Osteocyte (in vitro differentiated cells): ENCODE measurements at places on chromosomes 11 and 22.
A peak's percentile ranks its signal among the peaks of the same experiment; 100 is the strongest.

- H3K27ac ChIP-seq: no peak overlapping the region
- H3K36me3 ChIP-seq: no peaks in the 10 kb centered on the region
- no peaks in the 10 kb centered on the region for H3K4me1 ChIP-seq
- peaks cover 3% of the 10 kb centered on the region for H3K27me3 ChIP-seq
These were observed 259.2 kb upstream of the SORL1-AS1 start for GRCh38 chr11:121711939-121712338.

GRCh38 chr22:41912338-41913039 is 2.4 kb downstream of the SHISA8 start:
- H3K4me3 ChIP-seq: no peak overlapping the region
- H3K36me3 ChIP-seq: peaks cover 3% of the 10 kb centered on the region
- no peak overlapping the region for H3K27ac ChIP-seq
- H3K4me1 ChIP-seq: peaks cover 18% of the 10 kb centered on the region
- no peak for DNase-seq
- peaks cover 42% of the 10 kb centered on the region for H3K27me3 ChIP-seq

- H3K27ac ChIP-seq: no peak overlapping the region
- no peaks in the 10 kb centered on the region for H3K36me3 ChIP-seq
- no peaks in the 10 kb centered on the region for H3K27me3 ChIP-seq
- DNase-seq: no peak
- H3K4me1 ChIP-seq: peaks cover 11% of the 10 kb centered on the region
- H3K4me3 ChIP-seq: no peak overlapping the region
These were observed 747.3 kb downstream of the LUZP2 start for GRCh38 chr11:25244126-25244525.

DNA sequence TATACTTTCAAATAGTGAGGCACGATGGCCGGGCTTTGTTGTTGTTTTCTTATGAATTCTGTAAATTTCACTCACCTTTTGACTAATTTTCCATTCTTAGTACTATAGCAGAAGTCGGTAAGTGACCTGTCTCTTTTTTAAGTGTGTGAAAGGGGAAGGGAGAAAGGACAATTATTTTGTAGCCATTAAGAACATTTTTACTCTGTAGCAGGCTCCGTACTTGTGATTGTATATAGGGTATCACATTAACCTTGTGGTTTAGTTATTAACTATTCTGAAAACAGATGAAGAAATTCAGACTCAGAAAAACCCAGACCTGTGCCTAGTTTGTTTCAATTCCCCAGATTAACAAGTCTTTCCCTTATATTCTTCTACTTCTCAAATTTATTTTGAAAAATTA is 78.7 kb downstream of the CASP12 start:
- H3K36me3 ChIP-seq: no peaks in the 10 kb centered on the region
- no peak for DNase-seq
- H3K27me3 ChIP-seq: no peaks in the 10 kb centered on the region
- H3K4me1 ChIP-seq: no peaks in the 10 kb centered on the region

DNA sequence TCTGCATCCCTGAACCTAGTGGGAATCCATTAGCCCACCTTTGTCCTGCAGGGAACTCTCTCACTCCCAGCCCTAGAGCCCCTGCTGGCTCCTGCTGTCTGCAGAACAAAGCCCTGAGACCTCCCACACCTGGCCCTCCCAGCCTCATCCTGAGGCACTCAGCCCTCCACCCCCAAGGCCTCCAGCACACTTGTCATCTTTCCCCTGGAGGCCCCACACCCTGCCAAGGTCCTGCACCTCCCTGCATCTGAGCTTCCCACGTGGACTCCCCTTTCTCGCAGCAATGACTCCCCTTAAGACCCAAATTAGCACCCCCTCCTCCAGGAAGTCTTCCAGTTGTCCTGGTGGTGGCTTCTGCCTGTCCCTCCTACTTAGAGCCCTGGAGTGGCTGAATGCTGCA is 42.3 kb upstream of the LINC01488 start:
- H3K36me3 ChIP-seq: no peaks in the 10 kb centered on the region
- no peak overlapping the region for H3K27ac ChIP-seq
- DNase-seq: no peak
- H3K4me1 ChIP-seq: peaks cover 41% of the 10 kb centered on the region

DNA sequence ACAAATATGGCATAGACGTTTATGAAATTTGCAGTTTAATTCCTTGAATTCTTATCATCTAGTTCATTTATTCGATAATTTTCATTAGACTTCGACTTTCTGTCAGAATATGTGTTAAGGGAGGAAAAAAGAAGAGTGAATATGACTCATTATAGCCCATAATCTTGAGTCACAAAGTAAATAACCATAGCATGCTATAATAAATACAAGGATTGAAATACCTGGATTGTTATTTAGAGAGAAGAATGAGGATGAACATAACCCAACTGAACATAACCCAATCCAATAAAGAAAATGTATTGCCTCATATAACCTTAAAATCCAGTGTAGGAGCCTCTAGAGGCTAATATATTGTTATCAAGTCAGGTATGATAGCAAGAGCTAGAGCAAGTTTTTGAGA is 1858.3 kb upstream of the RAG2 start:
- DNase-seq: no peak
- peaks cover 27% of the 10 kb centered on the region for H3K4me1 ChIP-seq
- no peak overlapping the region for H3K4me3 ChIP-seq
- no peaks in the 10 kb centered on the region for H3K36me3 ChIP-seq
- H3K27ac ChIP-seq: no peak overlapping the region

GRCh38 chr11:96136613-96137298 is 206.2 kb downstream of the MAML2 start:
- DNase-seq: no peak
- H3K27me3 ChIP-seq: no peaks in the 10 kb centered on the region
- H3K4me3 ChIP-seq: peak overlapping the region; percentile 5
- no peaks in the 10 kb centered on the region for H3K36me3 ChIP-seq
- H3K4me1 ChIP-seq: peaks cover 41% of the 10 kb centered on the region

DNA sequence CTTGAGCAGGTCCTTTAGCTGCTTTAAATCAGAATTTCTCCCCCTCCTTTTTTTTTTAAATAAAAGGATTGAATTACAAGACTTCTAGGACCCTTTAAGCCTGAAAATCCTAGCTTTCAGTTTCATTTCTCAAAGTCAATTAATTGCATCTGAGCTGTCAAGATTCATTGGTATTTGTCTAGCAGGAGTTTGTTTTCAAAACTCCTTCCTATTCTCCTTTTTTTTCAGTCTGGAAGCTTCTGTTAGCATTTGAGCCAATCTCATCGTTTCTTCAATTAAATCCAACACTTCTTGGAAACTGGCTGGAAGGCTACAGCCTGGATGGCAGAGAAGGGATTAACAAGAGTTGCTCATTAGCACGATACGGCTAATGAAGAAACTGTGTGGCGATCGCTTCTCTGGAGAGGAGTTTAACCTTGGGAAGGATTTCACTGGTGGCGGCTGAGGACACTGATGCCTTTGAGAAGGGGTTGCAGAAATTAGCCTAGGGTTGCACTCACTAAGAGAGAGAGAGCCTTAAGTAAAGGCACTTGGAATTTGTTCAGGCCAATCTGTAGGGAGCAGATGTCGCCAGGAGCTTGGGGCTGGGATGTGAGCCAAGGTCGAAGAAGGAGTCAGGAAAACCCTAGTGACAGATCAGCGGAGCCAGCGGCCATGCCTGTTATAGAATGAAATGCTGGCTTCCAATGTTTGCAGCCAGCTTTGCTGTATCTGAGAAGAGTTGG is 43.8 kb upstream of the API5 start:
- no peak overlapping the region for H3K4me3 ChIP-seq
- no peaks in the 10 kb centered on the region for H3K4me1 ChIP-seq

- no peak for DNase-seq
- no peak overlapping the region for H3K4me3 ChIP-seq
- peaks cover 12% of the 10 kb centered on the region for H3K27me3 ChIP-seq
- H3K4me1 ChIP-seq: no peaks in the 10 kb centered on the region
These were observed 370.6 kb upstream of the CADM1 start for GRCh38 chr11:115874843-115875242.

DNA sequence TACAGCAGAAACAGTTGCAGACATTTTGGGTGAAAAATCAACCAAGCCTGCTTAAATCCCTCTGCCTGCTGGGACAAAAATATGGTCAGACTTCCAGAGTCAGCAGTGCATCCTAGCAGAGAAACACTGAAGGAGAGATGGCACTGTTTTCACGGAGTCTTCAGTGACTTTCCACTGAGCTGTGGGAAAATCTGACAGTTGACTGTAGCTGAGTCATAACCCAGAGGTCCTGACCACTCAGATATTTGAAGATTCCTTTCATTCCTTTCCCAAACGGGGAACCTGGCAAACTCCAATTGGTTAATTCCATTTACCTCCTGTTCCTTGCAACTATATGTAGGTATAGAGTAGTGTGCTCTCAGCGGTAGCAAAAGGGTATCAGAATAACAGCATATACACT is 20.9 kb upstream of the UPB1 start:
- H3K36me3 ChIP-seq: no peaks in the 10 kb centered on the region
- H3K27ac ChIP-seq: peak overlapping the region; percentile 86
- H3K4me1 ChIP-seq: peaks cover 44% of the 10 kb centered on the region
- no peak overlapping the region for H3K4me3 ChIP-seq

DNA sequence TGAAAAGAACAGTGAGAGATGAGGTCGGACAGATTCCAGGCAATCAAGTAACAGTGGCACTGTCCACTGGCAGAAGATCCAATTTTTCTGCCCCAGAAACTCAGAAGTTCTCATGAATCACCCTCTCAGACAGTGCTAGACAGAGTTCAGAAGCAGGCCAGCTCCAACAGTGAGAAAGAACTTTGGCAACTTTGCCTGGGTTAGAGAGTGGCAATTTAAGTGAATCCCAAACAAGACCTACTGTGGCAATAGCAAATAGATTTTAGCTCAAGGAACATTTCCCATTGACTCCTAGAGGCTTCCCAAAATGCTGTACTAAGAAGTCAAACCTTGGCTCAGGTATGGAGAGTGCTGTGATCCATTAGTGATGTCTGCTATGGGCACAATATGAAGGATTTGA is 12.3 kb downstream of the CD44 start:
- peak overlapping the region; percentile 12 for H3K27ac ChIP-seq
- peaks cover 9% of the 10 kb centered on the region for H3K36me3 ChIP-seq
- H3K27me3 ChIP-seq: no peaks in the 10 kb centered on the region
- peaks cover 63% of the 10 kb centered on the region for H3K4me1 ChIP-seq

DNA sequence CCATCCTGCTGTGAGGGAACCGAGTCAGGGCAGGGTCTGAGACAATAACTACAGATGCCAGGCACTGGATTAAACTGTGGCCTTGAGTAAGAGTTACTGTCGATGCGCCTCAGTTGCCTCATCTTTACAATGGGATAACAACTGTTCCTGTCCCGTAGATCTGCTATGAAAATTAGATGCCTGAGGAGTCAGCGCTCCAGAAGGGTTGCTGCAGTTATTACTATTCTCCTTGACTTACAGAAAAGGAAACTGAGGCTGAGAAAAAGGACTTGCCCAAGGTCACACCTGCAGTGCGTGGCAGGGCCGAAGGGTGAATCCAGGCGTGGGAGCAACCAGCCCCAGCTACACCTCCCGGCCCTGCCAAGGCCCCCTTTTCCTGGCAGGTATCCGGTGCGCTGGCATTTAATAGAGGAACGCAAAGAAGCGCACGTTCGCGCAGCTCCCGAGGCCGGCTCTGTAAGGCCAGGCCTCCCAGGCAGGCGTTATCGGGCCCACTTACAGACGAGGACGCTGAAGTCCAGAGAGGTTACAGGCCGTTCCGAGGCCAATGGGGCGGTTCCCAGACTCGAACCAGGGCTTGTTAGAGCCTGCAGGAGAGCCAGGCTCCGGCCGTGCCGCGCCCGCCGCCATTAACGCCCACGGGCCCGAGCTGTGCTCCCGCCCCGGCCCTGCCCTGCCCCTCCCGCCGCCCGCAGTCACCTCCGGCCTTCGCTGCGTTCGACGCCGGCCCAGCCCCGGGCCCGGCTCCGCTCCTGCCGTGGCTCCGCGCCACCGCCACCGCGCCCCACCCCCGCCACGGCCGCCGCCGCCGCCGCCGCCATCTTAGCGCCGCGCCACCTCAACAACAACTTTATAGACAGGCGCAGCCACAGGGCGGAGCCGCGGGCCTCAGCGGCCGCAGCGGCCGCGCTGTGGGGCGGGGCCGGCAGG is at the start of gene C11orf68:
TSS of gene C11orf68 (minus strand) at position 852 of the 930 bp plus-strand sequence. CDS start at position 821, 31 bp downstream.
- no peak for DNase-seq
- peaks cover 44% of the 10 kb centered on the region for H3K4me1 ChIP-seq
- H3K4me3 ChIP-seq: peak within 1 kb of the TSS; percentile 88
- H3K36me3 ChIP-seq: peaks cover 22% of the 10 kb centered on the region
- H3K27me3 ChIP-seq: no peaks in the 10 kb centered on the region
- H3K27ac ChIP-seq: peak within 1 kb of the TSS; percentile 98

GRCh38 chr11:14582793-14583192 is 60.8 kb upstream of the PDE3B start:
- no peak overlapping the region for H3K4me3 ChIP-seq
- DNase-seq: no peak
- H3K4me1 ChIP-seq: no peaks in the 10 kb centered on the region
- H3K27ac ChIP-seq: no peak overlapping the region

DNA sequence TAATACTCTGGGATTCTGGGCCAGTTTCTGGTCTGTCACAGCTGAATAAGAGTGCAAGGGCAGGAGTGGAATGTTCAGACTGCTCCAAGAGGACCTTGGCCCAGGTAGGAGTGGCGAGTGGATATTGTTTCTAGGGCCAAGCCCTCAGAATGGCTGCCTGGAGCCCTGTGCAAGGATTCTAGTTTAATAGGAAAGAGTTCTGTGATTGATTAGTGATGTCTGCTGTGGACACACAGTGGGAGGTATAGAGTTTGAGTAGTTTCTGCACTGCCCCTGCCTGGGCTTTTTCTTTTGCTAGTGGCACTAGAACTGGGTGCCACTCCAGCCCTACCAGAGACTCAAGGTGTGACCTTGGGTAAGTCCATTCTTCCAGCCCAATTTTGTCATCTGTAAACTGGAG is 9.7 kb upstream of the MPPED1 start:
- no peaks in the 10 kb centered on the region for H3K27me3 ChIP-seq
- no peak overlapping the region for H3K27ac ChIP-seq
- no peak overlapping the region for H3K4me3 ChIP-seq
- H3K4me1 ChIP-seq: no peaks in the 10 kb centered on the region
- no peak for DNase-seq

GRCh38 chr22:40040927-40041326 is 46.2 kb downstream of the FAM83F start:
- no peaks in the 10 kb centered on the region for H3K36me3 ChIP-seq
- peaks cover 35% of the 10 kb centered on the region for H3K4me1 ChIP-seq
- no peak for DNase-seq
- peak overlapping the region; percentile 44 for H3K27ac ChIP-seq
- H3K27me3 ChIP-seq: peaks cover 25% of the 10 kb centered on the region
